ENCODE measurements at places on chromosomes 11 and 22.

GRCh38 chr22:36383110-36383581 lies 4.6 kb downstream of the MYH9 start:
- DNase-seq = peak; percentile 58

DNA sequence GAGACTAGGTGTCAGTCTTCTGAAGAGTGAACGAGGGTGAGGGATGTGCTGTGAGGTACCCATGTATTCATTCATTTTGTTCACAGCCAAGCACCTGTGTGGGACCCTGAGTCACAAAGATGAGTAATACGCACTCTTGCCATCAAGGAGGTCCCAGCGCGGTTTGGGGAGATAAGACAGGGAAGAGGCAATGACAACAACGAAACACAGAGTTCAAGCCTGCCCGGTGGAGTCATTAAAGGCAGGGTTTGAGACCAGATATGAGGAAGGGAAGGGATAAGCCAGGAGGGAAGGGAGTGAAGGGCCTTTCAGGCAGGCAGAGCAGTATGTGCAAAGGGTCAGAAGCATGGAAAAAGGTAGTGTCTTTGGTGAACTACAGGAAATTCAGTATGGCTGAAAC lies 4.6 kb downstream of the DCHS1 start:
- no peak for DNase-seq

DNA sequence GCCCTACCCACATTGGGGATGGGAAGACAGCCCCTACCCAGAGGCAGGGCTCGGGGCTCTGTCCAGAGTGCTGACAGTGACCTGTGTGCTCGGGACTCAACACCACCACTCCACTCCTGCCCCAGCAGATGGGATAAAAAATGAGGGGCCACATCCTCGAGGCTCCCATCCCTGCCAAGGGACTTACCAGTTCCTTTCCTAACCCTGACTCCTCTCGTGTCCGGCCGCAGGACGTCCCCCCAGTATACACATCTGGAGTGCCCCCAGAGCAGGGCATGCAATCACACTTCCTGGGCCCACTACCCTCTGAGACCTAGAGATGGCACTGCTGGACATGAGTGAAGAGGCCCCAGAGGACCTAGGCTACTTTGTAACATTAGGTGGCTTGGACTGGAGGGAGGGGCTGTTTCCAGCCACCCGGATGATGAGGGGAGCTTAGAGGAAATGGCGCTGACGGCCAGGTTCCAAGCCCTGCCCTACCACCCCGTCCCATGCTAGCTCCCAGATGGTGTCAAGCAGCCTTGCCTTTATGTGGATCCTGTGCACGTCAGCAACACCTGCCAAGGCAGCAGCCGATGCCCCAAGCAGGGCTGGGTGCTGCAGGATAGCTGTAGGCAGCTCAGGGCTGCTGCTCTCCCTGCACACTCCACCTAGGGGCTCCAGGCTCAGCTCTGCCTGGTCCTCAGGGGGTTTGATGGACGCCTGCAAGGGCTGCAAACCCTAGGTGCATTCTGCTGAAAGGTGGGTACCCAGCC lies 86.6 kb downstream of the DGCR2 start:
- DNase-seq = no peak

GRCh38 chr11:69186316-69187260 lies 30.9 kb downstream of the SMIM38 start:
- DNase-seq = no peak

- DNase-seq = no peak
These were observed 128.1 kb upstream of the SPON1 start for GRCh38 chr11:13834463-13834862.

- DNase-seq = no peak
These were observed 3.3 kb downstream of the RIC8A start for GRCh38 chr11:210803-211180.

DNA sequence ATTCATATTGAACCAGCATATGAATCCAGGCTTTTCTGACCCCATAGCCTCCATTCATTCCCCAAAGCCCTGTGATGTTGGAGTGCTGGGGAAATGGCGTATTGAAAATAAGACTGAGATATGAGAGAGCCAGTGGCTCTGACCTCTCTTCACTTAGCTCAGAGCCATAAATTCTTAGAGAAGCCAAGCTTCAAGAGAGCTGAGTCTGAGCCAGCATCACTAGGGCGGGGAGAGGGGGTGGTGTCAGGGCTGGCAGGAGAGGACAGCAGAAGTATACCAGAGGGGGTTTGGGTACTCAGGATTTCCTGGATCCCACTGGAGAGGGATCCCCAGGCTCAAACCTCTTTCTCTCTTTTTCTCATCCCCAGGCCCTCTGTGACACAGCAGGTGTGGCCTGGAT lies 16.7 kb upstream of the MOGAT2 start:
- DNase-seq = no peak

GRCh38 chr11:27317751-27318150 lies 45.3 kb downstream of the CCDC34 start:
- DNase-seq = no peak

- DNase-seq = no peak
These were observed 88.3 kb upstream of the CRTAM start for GRCh38 chr11:122750049-122750448.

DNA sequence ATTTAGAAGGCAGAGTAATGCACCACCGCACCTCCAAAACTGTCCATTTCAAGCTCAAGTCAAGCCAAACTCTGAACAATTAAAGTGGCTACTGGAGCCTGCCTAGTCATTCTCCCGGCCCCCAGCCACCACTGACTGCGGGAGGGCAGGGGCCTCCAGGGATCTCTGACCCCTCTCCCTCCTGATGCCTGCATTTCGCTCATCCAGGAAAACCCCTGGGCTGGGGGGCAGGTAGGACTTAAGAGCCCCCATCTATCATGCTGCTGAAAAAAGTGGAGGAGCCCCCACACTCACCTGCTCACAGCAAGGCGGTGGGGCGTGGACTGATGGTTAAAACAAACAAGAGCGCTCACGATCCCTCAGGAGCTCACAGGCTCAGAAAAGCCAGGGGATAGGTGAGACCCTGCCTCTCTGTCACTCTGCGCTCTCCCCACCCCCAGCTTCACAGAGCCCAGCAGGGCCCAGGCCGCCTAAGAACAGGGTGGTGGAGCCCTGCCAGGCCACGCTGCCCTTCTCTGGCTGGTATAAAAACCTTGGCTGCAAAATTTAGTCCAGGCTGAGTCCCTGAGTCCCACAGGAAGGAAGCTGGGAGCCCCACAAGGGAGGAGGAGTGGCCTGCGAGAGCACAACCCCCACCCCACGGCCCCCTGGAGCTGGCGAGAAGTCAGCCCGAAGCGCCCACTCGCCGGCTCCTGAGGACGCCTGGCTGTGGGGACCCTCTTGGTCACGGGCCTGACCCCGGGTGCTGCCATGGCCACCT lies 21.0 kb upstream of the MOB2 start:
- DNase-seq = no peak

DNA sequence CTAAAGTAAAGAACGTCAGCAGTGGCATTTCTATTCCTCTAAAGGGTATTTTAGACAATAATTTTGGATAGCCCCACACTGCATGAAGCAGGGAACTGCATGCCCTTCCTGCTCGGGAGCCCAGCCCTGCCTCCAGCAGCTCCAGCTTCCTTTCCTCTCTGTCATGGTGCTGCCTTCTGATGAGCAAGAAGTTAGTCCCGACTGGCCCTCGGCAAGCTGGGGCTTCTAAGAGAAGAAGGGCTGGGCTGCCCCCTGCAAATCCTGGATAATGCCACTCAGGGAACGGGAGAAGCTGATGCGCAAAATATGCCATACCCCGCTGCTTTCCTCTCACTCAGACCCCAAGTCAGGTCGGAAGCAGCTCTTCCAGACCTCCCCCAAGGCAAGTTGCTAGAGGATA lies 296.4 kb downstream of the ETS1 start:
- no peak for DNase-seq

GRCh38 chr22:17131686-17132085 lies 10.5 kb upstream of the TMEM121B start:
- DNase-seq = no peak

- DNase-seq = no peak
These were observed 1.8 kb upstream of the PKNOX2 start for GRCh38 chr11:125162743-125163142.

GRCh38 chr11:35160902-35161597 lies 22.1 kb downstream of the CD44 start:
- DNase-seq = no peak

- no peak for DNase-seq
These were observed 797 bp upstream of the B3GAT3 start for GRCh38 chr11:62622476-62623089.

- DNase-seq = peak; percentile 22
These were observed 56.2 kb upstream of the SC5D start for GRCh38 chr11:121236115-121237001.
